ENCODE measurements at places on chromosomes 4 and X. TPM values are rescaled to one million over a fixed set of nuclear protein-coding genes. Genes with fewer than 3 reads are reported as not detected.

DNA sequence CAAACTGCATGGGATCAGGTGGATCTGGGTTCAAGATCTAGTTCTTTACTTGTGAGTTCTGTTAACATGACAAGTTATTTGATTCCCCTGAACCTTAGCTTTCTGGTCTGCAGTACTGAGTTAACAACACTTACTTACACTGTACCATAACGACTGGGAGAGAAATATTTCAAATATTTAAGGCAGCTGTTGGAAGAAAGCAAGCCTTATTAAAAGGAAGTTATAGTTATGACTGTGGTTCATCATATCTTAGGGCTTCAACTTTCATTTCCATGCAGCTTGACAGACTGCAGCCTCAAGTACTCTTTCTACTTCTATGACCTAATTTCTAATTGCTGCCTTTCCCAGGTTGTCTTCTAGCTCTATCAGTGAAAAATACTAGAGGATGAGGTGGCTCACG lies 40.0 kb upstream of the PDGFRA start:
- no peak overlapping the region for H3K27ac ChIP-seq
- H3K36me3 ChIP-seq = no peaks in the 10 kb centered on the region
- no peak overlapping the region for H3K4me3 ChIP-seq
- DNase-seq = no peak

GRCh38 chrX:140034916-140035315 lies 69.6 kb upstream of the CXorf66 start:
- no peaks in the 10 kb centered on the region for H3K27me3 ChIP-seq
- H3K4me3 ChIP-seq = no peak overlapping the region
- no peaks in the 10 kb centered on the region for H3K36me3 ChIP-seq
- no peaks in the 10 kb centered on the region for H3K4me1 ChIP-seq
- DNase-seq = no peak

- no peaks in the 10 kb centered on the region for H3K36me3 ChIP-seq
- H3K27ac ChIP-seq = no peak overlapping the region
- no peak overlapping the region for H3K4me3 ChIP-seq
These were observed 178.5 kb upstream of the CTSO start for GRCh38 chr4:156132196-156132595.

DNA sequence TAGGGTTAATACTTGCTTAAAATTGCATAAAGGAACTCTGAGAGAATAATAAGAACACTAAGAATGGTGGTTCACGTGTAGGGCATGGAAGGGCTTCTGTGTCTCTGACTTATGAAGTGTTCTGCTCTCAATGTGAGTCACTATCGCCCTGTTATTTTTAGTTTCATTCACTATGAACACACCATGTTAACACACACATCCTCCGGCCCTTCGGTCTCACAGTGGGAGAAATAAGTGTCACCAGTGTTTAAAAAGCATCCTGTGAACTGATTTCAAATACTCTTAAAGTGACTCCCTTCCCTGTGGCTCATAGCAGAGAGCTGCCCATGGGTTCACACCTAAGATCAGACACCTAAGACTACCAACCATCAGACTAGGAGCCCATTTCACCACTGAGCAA lies 33.8 kb upstream of the FGFBP2 start:
- H3K4me3 ChIP-seq = no peak overlapping the region
- DNase-seq = no peak
- no peaks in the 10 kb centered on the region for H3K4me1 ChIP-seq
- peaks cover 1% of the 10 kb centered on the region for H3K36me3 ChIP-seq

DNA sequence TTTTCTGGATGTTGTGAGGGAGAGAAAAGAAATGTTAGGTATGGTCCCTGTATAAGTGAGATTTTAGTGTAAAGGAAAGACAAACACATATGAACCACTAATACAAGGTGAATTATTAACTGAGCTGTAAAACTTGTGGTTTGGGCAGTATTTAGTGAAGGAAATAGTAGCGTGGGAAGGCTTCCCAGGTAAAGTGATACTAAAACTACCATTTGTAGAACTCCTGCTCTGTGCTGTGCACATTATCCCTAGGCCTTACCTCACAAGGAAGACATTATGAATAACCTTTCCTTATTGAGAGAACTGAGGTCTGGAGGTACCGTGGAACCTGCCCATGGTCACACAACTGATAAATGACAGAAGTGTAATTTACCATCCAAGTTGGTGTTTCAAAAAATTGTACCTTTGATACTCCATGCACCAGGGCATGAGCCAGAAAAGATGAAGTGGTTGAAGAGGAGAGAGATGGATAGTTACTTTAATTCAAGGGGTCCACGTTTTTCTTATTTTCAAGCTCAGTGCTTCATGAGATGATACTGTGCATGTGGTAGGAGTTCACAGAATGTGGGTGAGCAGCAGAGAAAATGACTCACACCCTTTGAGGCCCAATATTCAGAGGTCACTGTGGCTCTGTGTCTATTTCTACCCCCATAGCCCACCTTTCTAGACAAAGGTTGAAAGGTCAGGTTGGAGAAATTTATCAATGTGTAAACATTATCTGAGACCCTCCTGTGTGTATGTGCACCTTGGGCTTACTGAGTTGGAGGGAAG lies 2.6 kb upstream of the VSIG4 start:
- no peaks in the 10 kb centered on the region for H3K36me3 ChIP-seq
- H3K27ac ChIP-seq = no peak overlapping the region
- no peak overlapping the region for H3K4me3 ChIP-seq
- H3K27me3 ChIP-seq = no peaks in the 10 kb centered on the region
- H3K4me1 ChIP-seq = no peaks in the 10 kb centered on the region
- DNase-seq = no peak

DNA sequence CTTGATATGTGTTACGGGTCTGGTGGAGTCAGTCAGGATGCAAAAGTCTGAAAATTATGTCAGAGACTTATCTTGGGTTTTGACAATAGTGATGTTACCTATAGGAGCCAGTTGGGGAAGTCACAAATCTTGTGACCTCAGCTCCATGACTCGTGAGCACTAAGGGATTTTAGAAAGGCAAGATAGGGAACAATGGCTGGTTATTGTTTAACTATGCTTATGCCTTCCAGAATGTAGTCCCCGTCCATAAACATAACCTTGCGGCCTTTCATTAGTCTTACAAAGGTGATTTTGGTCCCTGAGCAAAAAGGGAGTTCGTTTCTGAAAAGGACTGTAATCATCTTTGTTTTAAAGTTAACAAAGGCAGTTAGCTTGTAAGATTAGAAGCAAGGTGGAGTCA lies 23.9 kb upstream of the GATB start:
- no peaks in the 10 kb centered on the region for H3K4me1 ChIP-seq
- no peak overlapping the region for H3K27ac ChIP-seq
- peaks cover 2% of the 10 kb centered on the region for H3K27me3 ChIP-seq
- H3K36me3 ChIP-seq = no peaks in the 10 kb centered on the region
- DNase-seq = no peak

DNA sequence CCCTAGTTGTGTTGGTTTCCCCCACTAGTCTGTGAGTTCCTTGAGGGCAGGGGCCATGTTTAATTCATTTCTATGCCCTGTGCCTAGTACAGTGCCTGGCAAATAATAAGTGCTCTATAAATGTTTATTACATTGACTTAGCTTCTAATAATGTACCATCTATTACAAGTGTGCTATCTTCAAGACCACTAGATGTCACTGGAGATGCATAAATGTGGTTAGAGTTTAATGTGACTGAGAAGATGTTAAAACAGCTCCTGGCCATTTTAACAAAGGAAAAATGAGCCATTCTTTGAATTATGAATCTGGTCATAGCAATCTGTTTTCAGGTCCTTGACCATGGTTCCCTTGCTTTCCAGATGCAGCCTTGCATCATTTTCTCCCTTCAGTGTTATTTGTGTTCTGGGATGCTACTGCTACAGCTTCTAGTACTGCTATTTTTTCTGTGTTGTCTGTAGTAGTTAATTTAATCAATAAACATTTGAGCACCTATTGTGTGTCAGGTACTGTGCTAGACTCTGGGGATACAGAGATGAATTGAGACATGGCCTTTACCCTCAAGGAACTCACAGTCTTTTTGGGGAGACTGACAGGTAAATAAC lies 43.2 kb downstream of the SLC9A6 start:
- no peaks in the 10 kb centered on the region for H3K4me1 ChIP-seq
- H3K4me3 ChIP-seq = no peak overlapping the region
- no peaks in the 10 kb centered on the region for H3K36me3 ChIP-seq
- no peak for DNase-seq
- H3K27ac ChIP-seq = peak overlapping the region; percentile 97

DNA sequence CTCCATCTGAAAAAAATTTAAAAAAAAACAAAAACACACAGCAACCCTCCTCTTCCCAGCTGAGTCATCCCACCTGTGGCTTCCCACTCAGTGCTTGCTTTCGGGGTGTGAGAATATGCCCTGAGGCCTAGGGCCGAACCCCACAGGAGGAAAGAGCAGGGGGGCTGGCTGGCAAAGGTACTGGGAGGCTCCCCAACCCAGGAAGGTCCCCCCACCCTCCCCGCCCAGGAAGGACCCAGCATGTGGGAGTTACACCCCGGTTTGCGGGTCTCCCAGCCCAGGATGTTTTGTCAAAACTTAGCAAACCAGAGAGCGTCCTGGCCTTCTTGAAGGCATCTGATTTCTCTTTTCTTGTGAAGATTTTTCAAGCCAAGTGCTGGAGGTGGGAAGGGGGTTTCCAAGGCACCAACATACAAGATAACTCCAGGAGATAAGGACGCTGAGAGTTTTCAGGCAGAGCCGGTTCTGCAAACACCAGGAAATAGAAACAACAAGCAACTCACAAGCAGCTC lies 25.7 kb upstream of the CSF2RA start:
- H3K4me1 ChIP-seq = no peaks in the 10 kb centered on the region
- H3K27me3 ChIP-seq = no peaks in the 10 kb centered on the region
- H3K4me3 ChIP-seq = no peak overlapping the region
- H3K36me3 ChIP-seq = no peaks in the 10 kb centered on the region
- H3K27ac ChIP-seq = no peak overlapping the region

GRCh38 chr4:144646523-144647094 lies 653 bp downstream of the HHIP start:
- H3K27me3 ChIP-seq = no peaks in the 10 kb centered on the region
- no peaks in the 10 kb centered on the region for H3K36me3 ChIP-seq
- H3K27ac ChIP-seq = no peak overlapping the region
- DNase-seq = no peak
- H3K4me3 ChIP-seq = peak overlapping the region; percentile 60
- no peaks in the 10 kb centered on the region for H3K4me1 ChIP-seq

The SH3BP2 gene
- 6.2 TPM for polyA plus RNA-seq

The SLC49A3 gene
- 22.9 TPM for polyA plus RNA-seq
